ENCODE measurements at places on chromosomes 7 and 10.
A peak's percentile ranks its signal among the peaks of the same experiment; 100 is the strongest.

GRCh38 chr7:131235489-131236317, 92.0 kb upstream of the MKLN1 start:
- DNase-seq = peak; percentile 81

- DNase-seq = no peak
Observed at GRCh38 chr7:122691569-122692235, 7.2 kb downstream of the RNF133 start.

DNA sequence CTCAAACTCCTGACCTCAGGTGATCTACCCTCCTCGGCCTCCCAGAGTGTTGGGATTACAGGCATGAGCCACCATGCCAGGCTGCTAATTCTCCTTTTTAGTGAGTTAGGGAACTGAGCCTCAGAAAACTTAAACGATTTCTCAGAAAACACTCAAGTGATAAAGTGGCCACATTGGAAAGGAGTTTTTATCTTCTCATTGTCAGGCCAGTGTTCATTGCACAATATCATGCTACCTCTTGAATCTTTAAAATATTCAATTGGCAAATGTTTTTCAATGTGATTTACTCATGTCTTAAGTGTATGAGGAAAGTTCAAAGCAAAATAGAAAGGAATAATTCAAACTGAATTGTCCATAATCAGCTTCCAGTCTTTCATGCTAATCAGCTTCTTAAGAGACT, 80.7 kb downstream of the ITGB8 start:
- DNase-seq = no peak

DNA sequence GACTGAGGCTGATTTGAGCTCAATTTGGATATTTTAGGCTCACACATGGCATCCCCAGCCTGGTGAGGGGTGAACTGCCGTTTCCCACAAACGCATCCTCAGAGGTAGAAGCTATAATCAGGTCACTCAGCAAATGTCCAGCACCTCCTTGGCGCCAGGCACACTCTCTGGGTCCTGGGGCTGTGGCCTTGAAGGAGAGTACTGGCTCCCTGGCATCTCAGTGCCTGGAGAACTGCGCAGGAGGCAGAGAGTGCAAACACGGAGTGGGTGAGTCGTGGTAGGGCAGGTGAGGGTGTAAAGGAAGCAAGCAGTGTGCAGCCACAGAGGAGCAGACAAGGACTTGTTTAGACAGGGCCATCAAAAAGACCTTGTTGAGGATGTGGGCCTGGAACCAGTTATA, 224.0 kb upstream of the ZNF32 start:
- DNase-seq = no peak

GRCh38 chr10:92839191-92840085, 8.9 kb upstream of the EXOC6 start:
- peak; percentile 18 for DNase-seq
